ENCODE measurements at places on chromosomes 13 and 19.
A peak's percentile ranks its signal among the peaks of the same experiment; 100 is the strongest.

DNA sequence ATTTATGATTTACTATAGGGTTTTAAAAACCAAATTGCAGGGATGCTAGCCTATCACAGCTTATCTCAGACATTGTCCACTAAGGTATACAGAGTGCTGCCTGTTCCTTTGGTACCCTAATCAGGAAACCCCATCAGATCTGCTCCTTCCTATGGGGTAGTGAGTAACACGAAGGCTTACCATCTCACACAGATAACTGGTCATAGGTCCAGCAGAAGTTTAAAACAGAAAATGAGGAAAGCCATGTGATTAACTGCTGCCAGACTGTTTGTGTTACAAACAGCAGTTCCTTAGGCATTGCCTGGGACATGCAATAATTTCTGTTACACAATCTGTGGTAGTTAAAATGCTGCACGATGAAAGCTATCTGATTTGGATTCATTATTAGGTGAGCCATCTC is 53.5 kb upstream of the ALOX5AP start:
- DNase-seq: no peak

DNA sequence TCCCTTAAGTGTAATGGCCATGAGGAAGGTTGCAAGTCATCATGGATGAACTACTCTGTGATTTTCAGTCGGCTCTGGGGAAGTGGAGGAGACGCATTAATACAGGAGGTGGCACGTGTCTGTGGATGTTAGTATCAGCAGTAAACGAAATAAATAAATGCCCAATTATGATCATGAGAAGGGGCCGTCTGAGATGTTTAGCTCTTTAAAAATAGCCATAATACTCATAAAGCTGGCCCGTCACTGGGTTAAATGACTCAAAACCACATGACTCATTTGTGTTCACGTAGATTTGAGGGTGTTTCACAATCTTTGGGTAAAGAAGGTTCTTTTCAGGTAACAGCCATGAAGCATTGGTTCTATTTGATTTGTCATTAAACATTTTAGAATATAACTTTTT is 620.6 kb downstream of the GPC6 start:
- DNase-seq: peak; percentile 29

DNA sequence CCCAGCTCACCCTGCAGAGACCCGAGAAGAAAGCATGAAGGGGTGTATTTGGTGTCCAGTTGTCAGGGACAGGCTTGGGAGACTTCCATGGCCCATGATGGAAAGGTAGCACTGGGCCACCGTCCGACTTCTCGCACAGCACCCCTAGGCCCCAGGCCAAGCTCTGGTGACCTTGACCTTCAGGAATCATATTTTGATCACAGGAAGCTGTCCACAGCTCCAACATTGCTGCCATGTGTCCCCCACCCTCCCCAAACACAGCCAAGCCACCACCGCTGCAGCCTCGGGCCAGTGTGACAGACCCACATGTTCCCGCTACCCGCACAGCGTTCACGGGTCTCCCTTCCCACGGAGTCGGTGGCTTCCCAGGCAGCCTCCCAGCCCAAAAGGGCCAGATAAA is 842 bp upstream of the PTGIR start:
- no peak for DNase-seq

GRCh38 chr19:18612051-18612771 is 459 bp upstream of the TMEM59L start:
- no peak for DNase-seq

- no peak for DNase-seq
These were observed 43.1 kb upstream of the CNMD start for GRCh38 chr13:52782471-52783448.

DNA sequence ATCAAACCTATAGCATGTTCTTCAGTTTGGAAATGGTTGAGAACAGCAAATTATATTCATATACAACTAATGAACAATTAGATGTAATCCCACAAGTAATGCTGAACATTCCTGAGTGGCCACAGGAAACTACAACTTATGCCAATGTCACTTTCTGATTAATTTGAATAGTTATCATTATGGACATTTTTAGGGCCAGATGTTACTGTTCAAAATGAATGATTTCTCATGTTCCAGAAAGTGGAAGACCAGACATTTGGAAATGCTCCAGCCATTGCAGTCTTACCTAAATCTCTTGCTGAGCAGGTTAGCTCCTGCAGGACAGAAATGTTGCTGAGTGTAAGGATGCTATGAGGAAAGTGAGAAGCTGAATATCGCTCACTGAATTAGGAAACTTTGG is 819.8 kb downstream of the PCDH9 start:
- no peak for DNase-seq

DNA sequence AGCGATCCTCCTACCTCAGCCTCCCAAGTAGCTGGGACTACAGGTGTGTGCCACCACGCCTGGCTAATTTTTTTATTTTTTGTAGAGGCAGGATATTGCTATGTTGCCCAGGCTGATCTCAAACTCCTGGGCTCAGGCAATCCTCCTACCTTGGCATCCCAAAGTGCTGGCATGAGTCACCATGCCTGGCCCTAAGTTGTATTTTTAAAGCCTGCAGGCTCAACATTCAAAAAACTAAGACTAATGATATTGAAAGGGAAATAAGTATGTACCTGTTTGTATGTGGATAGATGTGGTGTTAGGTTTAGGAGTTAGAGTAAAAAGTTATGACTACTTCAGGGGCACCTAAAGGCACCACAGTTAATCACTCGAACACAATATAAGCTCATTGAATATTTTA is 5.4 kb upstream of the IPO5 start:
- no peak for DNase-seq

GRCh38 chr19:17205237-17206140 is 9.7 kb upstream of the USE1 start:
- DNase-seq: peak; percentile 46

- DNase-seq: peak; percentile 2
These were observed 21.6 kb upstream of the WDR88 start for GRCh38 chr19:33110137-33110910.

- DNase-seq: no peak
These were observed 133.5 kb upstream of the IRS2 start for GRCh38 chr13:109919715-109920375.

- DNase-seq: no peak
These were observed 258.5 kb downstream of the FGF9 start for GRCh38 chr13:21929400-21929799.

DNA sequence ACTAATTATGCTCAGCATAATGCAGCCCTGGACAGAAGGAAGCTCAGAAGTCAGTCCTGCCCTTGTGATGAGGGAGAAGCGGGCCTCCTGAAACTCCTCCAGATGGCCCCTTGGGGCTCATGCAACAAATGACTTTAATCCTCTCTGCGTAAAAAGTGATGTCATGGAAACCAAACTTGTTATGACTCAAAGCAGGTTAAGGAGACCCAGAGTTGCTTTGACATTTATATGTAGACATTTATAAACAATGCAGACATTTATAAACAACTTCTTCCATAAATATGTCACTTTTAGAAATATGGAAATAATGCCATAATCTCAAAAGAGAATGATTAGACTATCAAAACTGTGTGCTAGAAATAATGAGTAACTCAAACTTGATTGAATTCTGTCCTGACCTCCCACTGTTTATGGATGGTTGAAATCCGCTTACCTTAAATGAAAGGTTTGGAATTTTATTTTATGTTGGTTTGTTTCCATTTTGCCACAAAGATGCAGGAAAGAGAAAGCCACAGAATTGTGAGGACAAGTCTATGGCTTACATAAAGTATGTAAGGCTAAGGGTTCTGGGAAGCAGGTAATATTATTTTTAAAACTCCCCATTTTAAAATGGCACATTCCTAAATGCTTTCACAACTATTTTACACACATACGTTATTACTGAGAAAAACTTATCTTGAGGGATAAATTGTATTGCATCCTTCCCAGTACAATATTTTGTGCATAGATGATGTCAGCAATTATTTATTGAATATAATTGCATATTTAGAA is 73.7 kb downstream of the CYSLTR2 start:
- no peak for DNase-seq

DNA sequence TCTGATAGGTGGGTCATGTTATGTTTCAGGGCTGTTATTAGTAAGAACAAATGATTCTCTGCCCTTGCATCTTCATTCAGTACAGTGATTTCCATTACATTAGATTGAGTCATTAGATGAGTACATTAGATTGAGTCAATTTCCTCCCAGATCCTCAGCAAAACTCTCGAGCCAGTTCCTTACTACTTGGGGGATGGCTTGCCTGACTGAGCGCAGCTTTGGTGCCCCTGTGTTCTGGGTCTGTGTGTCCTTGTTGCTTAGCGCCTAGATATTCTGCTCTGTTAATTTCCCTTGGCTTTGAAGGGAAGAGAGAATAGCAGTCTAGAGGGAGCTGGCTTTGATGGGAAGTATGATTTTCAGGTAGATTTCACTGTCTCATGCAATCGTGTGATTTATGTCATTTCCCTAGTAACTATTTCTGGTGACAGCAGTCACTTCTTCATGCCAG is 19.1 kb upstream of the SCEL start:
- DNase-seq: peak; percentile 51

DNA sequence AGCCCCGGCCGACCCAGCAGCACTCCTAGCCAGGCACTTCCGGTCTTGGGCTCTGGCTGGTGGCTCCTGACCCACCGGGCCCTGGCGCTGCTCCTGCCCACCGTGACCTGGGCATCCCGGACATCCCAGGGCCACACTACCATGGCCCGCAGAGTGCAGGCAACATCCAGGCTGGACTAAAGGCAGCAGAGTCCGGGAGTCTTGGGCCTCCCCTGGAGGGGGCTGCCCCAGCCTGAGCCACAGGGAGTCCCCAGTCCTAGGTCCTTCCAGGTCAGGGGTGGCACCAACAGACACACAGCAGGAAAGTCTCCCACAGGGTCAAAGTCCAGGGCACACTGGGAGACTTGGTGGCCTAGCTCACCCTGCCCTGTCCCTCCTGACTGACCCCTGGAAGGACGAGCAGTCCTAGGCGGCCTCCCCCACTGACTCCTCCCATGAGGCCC is 10.8 kb downstream of the LSM4 start:
- no peak for DNase-seq

DNA sequence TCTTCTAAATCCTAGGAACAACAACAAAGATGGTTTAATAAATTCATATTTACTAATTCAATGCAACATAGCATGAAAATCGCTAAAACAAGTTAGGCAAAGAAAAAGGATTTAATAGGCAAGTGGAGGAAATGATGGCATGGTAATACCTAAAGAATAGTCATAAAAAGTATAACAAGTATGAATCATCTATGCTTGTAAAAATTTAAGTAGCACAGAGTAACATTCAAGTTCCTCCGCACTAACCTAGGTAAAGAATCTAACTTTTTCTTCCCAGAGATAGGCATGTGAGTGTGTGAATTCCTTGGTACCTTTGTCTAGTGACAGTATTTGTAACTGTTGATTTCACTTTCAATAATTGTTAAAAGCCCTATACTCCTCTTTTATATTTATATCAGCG is 42.6 kb downstream of the RCBTB2 start:
- no peak for DNase-seq

DNA sequence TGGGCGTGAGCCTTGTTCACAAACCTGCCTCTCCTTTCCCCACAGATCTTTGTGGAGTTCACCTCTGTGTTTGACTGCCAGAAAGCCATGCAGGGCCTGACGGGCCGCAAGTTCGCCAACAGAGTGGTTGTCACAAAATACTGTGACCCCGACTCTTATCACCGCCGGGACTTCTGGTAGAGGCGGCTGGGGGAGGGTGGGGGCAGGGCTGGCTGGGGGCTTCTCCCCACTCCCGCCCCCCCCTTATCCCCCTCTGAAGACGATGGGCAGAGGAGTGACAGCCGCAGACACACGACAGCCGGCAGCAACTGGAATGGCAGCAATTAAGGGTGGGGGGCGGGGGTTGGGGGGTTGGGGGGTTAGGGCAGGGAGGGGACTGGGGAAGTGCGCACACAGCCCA is 1.1 kb upstream of the EPN1 start:
- DNase-seq: no peak

DNA sequence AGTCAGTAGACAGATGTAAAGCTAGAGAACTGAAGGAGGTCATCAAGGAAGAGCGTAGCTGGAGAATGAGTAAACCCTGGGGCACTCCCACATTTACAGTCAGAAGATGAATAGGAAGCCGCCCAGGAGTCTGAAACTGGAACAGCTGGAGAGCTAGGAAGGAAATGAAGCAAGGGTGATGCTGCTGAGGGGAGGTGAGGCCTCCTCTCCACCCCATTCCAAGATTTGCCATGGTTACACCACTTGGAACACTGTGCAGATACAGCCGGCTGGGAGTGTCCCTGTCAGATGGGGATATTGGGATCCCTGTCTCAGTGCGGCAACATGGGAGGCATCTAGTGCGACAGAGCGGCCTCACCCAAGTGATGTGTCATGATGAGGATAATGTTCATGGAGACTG is 51.8 kb upstream of the GPI start:
- no peak for DNase-seq
